ENCODE measurements at places on chromosomes 6 and 20. TPM values are rescaled to one million over a fixed set of nuclear protein-coding genes. Genes with fewer than 3 reads are reported as not detected.

The CALHM4 gene
- not detected for total RNA-seq

The GNAS-AS1 gene
- total RNA-seq, result 0.81 TPM

DNA sequence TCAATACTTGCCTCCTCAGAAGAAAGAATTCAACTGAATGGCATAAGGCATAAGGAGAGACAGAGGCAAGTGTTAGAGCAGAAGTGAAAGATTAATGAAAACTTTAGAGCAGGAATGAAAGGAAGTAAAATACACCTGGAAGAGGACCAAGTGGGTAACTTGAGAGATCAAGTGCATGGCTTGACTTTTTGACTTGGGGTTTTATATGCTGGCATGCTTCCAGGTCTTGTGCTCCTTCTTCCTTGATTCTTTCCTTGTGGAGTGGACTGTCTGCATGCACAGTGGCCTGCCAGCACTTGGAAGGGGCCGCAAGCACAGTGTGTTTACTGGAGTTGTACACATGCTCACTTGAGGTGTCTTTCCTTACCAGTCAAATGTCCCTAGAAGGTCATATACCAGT lies 222.1 kb upstream of the UFL1 start:
- no peak for DNase-seq

- DNase-seq, result no peak
Measured at GRCh38 chr6:52364480-52365166, 2.7 kb downstream of the PAQR8 start.
